NAMALWA (cell line): ENCODE measurements at places on chromosomes 2 and 18.

DNA sequence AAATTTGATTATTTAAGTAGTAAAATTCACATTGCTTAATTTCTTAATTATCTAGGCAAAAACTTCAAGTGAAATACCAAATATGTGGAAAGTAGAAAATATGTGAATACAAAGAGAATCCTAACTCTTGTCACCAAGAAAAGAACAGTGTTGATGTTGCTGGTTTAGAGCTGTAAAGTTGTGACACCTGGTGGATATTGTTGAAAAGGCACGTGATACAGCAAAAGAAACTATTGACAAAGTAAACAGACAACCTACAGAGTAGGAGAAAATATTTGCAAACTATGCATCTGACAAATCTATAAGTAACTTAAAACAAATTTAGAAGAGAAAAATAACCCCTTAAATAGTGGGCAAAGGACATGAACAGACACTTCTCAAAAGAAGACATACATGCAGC is 25.6 kb upstream of the ZC3H15 start:
- peak; percentile 53 for DNase-seq

- no peak for DNase-seq
Measured at GRCh38 chr2:121343191-121343590, 58.2 kb upstream of the TFCP2L1 start.

GRCh38 chr2:188326669-188327301 is 35.1 kb downstream of the GULP1 start:
- DNase-seq: no peak

DNA sequence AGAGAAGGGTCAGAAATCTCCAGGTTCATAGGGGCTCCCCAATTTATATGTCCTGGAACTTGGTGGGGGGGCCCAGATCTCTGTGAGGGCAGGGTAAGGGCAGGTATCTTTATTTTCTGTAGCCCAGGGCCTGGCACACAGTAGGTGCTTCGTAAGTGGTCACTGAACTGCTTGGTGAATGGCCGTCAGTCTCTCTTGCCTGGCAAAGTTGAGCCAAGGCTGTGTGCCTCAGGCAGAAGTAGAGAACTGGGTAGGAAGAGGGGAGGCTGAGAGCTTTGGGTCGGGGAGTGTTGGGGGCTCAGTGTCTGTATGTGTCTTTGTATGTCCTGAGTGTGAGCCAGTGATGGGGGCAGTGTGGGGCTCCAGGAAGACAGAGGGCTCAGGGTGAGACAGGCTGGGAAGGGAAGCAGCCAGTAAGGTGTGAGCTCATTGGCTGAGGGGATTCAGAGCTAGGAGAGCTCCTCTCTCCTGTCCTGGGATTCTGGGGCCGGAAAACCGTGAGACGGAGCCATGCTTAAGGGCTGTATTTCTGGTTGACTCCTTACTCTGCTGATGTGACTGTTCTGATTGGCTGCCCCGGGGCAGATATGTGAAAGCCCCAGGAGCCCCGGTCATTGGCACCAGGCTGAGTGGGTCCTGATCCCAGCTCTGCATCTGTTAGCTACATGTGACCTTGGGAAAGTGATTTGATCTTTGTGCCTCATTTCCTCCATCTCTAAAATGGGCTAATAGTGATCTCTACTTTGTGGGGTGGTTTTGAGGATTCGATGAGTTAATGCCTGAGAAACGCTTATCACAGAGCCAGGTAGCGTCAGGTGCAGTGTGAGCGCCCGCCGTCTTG is 30.3 kb downstream of the STEAP3 start:
- DNase-seq: no peak

- DNase-seq: no peak
Measured at GRCh38 chr18:9696701-9697100, 11.4 kb upstream of the RAB31 start.

DNA sequence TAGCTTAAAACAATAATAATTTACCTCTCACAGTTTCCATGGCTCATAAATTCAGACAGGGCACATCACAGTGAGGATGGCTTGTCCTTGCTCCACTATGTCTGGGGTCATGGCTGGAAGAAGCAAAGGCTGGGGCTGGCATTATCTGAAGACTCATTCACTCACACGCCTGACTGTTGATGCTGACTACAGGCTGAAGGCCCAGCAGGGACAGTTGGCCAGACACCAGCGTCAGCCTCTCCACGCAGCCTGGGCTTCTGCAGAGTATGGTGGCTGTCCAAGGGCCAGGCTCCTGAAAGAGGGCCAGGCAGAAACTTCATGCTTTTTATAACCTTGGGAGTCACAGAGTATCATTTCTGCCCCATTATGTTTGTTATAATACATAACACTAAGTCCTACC is 33.4 kb downstream of the YPEL5 start:
- DNase-seq: no peak

GRCh38 chr2:39158351-39158750 is 37.5 kb upstream of the SOS1 start:
- no peak for DNase-seq

DNA sequence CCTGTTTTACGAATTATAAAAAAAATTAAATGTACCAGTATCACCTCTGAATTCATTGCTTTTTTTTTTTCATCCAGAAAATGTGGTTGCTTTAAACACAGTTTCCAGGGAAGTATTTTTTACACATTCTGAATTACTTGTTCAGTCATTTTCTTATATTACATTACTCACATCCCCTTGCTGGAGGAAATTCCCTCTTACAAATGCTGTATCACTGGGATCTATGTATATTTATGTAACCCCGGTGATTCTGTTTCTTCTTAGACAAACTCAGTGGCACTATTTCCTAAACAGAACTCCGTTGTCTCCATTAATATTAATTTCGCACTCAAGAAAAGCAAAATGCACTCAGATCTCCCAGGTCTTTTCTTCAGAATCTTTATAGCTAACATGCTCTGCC is 1078.5 kb upstream of the ZEB2 start:
- DNase-seq: no peak

GRCh38 chr2:16683576-16683975 is 17.9 kb upstream of the CYRIA start:
- no peak for DNase-seq

- DNase-seq: no peak
Measured at GRCh38 chr2:96117701-96118588, 1.6 kb upstream of the ADRA2B start.

GRCh38 chr2:9287400-9288045 is 80.9 kb downstream of the ASAP2 start:
- DNase-seq: no peak

DNA sequence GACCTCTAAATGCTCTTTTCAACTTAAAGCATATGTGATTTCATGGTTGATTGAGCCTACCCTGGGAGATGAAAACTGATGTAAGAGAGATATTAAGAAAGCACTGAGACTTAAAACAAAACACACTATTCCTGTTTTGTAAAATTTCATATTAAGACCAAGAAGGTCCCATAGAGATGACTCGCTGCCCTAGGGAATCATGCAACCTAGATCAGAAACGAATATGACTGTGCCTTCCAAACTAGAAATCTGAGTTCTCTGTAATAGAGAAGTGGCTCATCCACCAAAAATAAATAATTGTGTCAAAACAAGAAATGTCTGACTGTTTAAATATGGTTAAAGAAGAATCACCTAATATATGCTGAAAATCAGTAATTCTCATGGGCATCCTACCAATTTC is 776.8 kb upstream of the SOX11 start:
- no peak for DNase-seq

- DNase-seq: no peak
Measured at GRCh38 chr18:49127471-49128190, 176.9 kb upstream of the SMAD7 start.

GRCh38 chr2:218444692-218445357 is 25.9 kb downstream of the VIL1 start:
- no peak for DNase-seq

DNA sequence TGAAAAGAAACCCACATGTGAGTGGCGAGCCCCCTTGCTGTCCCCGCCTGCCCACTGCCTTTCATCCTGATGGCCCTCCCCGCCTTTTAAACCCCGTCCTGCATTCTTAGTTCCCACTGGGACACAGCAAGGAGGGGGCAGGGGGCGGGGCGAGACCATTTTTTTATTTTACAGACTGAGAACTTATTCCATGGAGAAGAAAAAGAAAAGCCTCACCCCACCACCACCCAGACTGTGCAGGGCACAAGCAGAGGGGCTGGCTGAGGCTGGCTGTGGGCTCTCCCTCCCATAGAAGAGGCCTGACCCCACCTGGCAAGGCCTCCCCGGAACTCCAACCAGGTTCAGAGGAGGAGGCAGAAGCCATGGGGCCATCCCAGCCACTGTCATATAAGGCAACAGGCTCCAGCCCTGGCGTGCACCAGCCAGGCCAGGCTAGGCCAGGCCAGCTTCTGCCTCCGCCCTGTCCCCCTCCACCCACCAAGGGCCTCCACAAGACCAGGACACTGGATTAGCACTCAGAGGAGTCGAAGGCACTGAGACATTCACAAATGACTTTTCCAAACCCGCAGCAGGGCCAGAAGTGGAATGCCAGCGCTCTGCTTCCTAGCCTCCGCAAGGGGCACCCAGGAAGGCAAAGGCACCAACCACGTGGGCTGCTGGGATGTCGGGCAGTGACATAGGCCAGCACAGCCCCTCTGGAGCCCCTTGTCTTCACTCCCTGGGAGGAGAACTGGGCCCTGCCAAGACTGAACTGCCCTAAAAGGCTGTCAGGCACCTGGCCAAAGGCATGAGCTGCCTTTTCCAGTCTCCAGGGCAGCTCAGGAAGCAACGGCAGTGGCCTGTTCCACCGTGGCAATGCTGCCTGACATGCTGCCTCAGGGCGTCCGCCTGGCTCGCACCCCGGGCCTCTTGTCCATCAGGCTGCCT is 37.5 kb upstream of the SEMA4C start:
- no peak for DNase-seq

DNA sequence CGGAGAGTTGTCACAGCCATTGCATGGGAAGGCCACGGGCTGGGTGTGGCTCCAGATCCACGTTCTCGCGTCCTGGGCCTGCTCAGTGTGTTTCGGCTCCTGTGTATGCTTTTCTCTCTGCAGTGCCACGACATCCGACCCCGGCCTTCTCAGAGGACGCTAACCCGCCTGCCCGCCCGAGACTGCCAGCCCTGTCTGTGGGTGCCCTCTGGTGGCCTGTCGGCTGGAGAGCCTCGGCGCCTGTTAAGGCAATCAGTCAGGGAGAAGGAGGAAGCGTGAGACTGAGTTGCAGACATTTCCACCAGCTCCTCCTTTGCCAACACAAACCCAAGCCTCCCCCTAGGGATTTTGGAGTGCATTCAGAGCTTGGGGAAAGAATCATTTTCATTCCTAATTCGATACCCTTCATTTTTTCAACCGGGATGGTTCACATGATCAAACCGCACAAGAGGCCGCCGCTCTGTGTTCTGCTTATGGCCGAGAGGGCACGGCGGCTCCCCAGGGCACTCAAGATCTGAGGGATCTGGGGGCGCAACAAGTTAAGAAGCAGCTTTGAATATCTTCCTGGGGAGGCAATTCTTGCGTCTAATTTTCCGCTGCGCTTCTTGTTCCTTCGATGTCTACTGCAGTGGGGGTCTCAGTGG is 37.5 kb upstream of the ZBTB7C start:
- DNase-seq: peak; percentile 82

DNA sequence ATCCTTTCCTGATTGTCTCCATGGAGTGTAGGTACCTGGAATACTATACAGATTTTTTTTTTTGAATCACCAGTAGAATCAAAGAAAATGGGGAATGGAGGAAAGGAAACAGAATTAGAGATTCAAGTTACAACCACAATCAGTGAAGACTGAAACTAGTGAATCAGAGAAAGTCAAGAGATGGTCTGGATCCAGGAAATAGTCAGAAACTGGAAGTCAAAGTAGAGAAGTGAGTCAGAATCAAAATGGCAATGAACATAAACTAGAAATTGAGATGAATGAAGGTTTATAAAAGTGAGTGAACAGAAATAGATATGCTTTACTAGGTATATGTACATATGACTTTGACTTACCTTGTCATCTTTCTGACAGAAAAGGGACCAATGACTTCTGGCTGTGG is 579.0 kb downstream of the PLCL1 start:
- DNase-seq: no peak

GRCh38 chr2:111662039-111662770 is 221.8 kb downstream of the ANAPC1 start:
- DNase-seq: no peak
